ENCODE measurements at places on chromosomes 4 and X.

GRCh38 chr4:155552180-155552579 lies 114.5 kb upstream of the GUCY1A1 start:
- DNase-seq = no peak

- DNase-seq = no peak
These were observed 58.3 kb downstream of the GRID2 start for GRCh38 chr4:92362028-92362427.

GRCh38 chr4:15742637-15743036 lies 35.5 kb upstream of the CD38 start:
- no peak for DNase-seq

GRCh38 chr4:46503739-46504138 lies 113.8 kb upstream of the GABRA2 start:
- no peak for DNase-seq

GRCh38 chrX:70554081-70554480 lies 109.4 kb downstream of the DLG3 start:
- DNase-seq = peak; percentile 2

- no peak for DNase-seq
These were observed 256.9 kb downstream of the PARM1 start for GRCh38 chr4:75189711-75190335.

DNA sequence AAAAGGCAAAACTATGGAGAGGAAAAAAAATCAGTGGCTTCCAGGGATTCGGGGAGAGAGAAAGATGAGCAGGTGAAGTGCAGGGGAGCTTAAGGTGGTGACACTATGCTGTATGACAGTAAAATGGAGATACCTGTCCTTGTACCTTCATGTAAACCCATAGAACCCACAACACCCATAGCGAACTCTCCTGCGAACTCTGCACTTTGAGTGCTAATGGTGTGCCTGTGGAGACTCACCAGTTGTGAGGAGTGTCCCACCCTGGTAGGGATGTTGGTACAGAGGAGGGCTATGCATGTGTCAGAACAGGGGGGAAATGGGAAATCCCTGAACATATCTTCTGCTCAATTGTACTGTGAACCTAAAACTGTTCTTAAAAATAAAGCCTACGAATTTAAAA lies 42.8 kb downstream of the HMX1 start:
- DNase-seq = no peak

DNA sequence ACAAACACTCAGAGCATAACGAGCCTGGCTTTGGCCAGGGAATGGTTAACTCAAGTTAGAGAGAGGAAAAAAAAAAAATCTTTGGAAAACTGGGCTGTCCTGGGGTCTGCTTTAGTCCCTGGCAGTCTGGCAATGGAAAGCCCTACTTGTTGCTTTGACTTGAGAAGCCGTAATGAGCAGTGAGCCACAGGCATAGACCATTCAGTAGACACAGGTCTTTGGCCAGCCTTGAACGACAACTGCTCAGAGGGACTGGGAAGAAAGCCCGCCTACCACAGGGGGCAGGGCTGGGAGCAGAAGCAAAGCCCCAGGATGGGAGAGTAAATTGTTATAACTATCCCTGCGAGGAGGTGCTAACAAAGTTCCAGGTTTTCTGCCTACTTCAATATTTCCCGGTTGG lies 25.9 kb downstream of the SLC25A43 start:
- no peak for DNase-seq

DNA sequence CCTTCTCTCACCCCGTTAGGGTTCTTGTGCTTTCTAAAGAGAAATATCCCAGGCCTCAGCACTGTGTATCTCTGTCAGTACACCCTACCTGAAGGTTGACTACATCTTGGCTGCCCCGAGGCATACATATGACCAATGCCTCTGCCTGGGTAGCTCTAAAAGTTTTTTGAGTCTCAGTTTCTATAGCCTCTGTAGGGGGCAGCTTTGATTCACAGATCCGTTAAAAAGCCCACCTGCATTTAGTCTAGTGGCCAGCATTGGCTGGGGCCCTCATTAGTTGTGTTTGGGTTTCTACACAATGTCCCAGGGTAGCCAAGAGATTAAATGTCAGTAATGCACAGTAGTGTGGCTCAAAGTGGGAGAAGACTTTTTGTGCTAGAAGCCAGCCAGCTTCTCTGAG lies 151.1 kb downstream of the CFAP299 start:
- no peak for DNase-seq

GRCh38 chr4:71221510-71222466 lies 117.0 kb upstream of the SLC4A4 start:
- DNase-seq = no peak

- DNase-seq = no peak
These were observed 48.8 kb downstream of the RBPJ start for GRCh38 chr4:26369581-26369980.

GRCh38 chrX:148865277-148866210 lies 365.1 kb downstream of the AFF2 start:
- DNase-seq = no peak

DNA sequence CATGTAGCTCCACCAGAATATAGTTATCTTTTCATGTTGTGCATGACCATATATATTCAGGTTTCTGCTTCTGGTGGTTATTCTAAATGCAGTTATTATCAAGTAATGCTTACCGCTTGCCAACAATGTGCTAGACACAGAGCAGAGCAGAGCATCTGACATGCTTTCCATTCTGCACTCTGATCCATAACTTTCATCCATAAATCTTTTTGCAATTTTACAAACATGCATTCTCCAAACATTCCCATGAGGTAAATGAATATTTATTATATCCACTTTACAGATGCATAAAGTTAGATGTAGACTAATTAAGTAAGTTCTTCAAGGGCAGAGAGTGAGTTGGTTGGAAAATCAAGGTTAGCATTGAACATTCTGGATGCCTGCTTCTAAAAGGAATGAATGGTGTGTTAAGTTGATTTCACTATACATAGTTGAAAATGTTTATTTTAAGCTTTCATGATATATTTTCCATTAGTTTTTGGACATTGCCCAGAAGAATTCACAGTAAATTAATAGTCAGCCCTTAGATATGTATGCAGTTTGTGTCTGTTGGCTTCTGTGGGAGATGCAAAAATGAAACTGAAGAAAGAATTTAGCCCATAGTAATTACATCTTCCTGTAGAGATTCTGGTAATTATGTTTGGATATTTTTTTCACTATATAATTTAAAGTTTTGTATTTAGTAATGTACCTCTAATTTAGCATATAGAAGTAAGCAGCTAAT lies 867.8 kb downstream of the CCSER1 start:
- DNase-seq = no peak

DNA sequence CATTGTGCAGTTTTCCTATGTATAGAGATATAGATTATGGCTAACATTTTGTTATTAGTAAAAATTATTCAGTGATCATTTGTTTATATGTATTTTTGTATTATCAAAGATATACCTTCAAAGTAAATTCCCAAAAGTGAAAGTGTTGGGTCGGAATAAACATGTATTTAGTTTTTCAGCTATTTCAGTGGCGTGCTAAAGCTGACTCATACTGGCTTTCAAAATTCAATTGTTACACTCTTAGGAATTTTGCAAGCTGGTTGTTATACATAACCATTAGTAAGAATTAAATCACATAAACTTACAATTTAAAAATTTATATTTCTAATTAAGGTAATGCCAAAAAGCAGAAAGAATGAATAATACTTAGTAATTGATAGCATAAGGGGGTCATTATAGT lies 288.4 kb upstream of the NRK start:
- no peak for DNase-seq

GRCh38 chr4:61723492-61723891 lies 523.4 kb downstream of the ADGRL3 start:
- no peak for DNase-seq

DNA sequence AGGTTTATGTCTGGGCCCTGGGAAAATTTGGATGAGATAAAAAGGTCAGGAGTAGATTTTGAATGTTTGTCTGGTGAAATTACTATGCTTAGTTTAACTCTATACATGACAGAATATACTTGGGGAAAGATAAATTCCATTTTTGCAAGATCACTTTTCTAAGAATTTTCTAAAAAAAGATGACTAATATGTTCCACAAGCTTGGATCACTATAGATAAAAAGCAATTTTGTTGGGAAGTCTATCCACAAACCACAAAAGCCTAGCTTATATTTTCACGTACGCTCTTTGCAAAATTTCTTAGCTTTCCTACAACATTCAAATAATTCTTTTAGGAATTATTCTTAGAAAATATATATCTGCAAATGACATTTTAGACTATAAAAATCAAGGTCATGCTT lies 20.6 kb upstream of the COQ2 start:
- no peak for DNase-seq

DNA sequence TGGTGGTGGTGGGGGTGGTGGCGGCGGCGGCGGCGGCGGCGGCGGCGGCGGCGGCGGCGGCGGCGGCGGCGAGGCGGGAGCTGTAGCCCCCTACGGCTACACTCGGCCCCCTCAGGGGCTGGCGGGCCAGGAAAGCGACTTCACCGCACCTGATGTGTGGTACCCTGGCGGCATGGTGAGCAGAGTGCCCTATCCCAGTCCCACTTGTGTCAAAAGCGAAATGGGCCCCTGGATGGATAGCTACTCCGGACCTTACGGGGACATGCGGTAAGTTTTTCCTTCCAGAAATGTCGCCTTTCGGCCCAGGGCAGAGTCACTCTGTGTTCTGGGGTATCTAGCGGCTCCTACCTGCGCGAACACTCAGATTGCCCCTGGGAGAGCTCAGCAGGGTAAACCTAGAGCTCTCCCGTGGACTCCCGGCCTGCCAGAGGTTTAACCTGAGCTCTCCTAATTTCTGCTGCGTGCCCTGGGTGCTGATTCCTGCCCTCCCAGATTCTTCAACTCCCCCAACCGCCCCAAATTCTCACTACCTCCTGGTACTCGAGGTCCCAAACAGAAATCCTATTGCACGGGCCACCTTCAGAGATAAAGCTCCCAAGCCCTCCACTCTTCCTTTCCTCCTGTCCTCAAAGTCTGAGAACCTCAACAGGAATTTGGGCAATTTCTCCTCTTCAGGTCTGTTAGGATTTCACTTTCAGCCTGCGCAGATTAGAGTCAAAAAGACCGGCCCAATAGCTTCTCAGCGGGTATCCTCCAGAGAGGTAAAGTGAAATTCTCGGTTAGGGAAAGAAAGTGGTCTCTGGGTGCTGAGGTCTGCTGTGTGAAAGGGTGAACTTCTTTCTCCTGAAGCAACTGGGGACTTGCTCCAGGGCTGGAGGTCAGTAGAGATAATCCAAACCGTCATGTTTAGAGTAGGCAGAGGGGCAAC lies 2.9 kb downstream of the AR start:
- no peak for DNase-seq

Measured in DMS79 treated with DMSO at 0.1 percent for 48 hours (cell line).